HS-5 (cell line): ENCODE measurements at places on chromosomes 3 and 15.

DNA sequence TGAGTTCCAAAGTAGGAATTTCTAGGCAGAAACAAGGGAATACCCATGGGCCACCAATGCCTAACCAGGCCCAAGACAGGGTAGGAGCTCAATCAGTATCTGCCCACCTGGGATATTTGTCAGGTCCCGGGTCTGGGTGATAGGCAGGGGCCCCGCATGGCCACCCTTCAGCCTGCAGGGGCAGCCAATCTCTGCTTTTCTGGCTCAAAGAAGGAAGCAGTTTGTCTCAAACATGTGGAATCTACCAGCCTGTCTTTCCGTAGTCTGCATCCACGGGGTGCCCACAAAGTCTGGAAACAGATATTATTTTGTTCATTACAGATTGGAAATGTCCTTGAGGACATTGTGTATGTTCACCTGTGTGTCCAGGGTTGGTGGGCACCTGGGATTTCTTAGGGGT, 56.2 kb downstream of the CEMIP start:
- DNase-seq = no peak

DNA sequence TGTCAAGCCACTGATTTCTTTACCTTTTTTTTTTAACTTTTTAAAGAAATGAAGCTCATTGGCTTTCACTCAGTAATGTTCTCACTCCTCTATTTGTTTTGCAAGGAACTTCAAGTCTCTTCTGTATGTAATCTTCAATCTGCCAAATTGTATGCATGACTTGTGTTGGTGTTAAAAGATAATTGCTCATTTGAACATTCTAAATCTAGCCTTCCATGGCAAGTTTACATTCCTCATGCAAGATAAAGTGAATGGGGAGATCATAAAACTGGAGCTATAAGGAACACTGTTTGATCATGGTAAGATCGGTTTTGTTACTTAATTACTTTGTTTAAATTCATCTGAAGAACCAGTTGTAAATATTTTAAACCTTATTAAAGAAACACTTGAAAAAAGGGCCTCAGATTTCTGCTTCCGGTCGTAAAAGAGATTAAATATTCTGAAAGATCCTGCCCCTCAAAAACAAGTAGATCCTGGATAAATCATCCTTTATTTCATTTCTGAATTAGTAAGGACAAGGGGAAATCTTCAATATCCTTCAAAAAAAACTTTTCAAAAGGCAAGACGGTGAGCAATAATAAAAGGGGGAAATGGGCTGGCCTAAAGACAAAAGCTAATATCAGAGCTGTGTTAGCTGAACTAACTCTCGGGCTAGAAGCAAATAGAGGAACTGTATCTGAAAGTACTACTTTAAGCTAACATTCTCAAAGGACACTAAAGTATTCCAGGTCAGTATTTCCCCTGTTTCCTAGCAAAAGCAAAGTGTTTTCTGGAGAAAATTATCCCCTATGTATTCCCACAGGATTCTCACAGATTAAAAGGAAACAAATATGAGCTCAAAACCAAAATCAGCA, 107.0 kb upstream of the ATP11B start:
- DNase-seq = no peak

DNA sequence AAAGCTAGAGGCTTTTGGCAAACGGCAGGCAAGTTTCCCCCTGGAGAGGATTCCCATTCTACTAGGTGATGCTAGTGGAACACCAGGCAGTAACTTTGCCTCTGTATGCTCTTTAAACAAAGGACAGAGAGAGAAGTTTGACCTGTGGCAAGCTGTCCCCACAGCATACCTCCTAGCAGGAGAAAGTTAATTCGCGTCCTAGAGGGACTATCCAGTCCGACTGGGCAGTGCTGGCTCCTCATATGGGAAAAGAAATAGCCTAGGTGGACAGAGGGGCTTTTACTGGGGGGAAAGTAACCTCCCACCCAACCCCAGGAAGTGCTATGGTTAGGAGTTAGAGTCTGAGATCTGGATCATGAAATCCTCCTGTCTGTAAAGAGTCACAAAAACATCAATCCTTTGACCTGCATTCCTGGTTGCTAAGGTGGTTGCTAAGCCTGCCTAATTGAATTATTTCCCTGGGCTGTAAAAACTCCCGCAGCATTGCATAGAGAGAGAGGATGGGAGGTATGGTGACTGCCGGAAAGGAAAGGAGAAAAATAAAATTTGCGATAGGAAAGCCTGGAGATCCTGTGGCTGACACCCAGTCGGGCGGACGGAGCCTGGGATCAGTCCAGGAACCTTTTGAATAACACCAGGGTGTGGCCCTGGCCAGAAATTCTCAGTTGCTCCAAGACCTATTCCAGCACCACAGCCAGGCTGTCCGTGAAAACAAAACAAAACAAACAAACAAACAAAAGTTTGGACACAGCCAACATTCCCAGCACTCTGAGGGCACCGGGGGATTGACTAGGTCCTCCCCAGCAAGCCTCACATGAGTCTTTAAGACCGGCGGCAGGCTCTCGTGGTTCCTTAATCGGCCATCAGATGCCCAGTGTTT, 67.7 kb upstream of the ATP11B start:
- DNase-seq = no peak

DNA sequence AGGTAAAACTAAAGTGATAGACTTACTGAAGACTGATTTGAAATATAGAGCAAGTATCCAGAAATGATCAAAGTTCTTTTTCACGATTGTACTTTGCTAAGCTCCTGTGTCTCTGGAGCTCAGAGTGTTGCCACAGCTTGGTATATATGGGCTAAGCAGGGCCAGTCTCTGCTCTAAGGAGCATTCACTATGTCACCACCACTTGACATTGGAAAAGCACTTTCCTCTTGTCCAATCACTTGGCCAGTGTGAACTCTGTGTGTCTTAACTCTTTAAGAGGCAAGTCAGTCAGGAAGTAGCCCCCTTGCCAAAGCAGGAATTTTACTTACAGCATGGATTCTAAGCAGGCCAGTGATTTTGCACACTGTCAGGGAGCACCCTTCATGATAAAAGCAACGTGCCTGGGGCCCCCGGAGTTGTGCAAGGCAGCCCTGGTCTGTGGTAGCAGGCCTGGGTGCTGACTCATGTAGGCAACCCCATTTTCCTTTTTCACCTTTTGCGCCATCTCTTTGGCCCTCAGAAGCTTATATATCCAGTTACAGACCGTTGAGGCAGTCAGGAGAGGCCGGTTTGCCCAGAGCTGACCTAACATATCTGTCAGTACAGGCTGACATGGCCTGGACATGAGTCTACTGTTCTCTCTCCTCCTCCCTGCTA, 73.0 kb downstream of the HCN4 start:
- DNase-seq = no peak

- DNase-seq = no peak
Measured at GRCh38 chr3:184466413-184466960, 86.6 kb downstream of the CHRD start.

- no peak for DNase-seq
Measured at GRCh38 chr3:43932921-43933320, 242.2 kb downstream of the ABHD5 start.

GRCh38 chr15:52016316-52016715, 2.7 kb upstream of the MAPK6 start:
- no peak for DNase-seq

- DNase-seq = no peak
Measured at GRCh38 chr15:83665480-83665879, 11.6 kb downstream of the ADAMTSL3 start.

GRCh38 chr15:32834156-32834555, 116.4 kb downstream of the GREM1 start:
- no peak for DNase-seq

GRCh38 chr3:141530415-141530768, 43.6 kb downstream of the RASA2 start:
- DNase-seq = peak; percentile 43

DNA sequence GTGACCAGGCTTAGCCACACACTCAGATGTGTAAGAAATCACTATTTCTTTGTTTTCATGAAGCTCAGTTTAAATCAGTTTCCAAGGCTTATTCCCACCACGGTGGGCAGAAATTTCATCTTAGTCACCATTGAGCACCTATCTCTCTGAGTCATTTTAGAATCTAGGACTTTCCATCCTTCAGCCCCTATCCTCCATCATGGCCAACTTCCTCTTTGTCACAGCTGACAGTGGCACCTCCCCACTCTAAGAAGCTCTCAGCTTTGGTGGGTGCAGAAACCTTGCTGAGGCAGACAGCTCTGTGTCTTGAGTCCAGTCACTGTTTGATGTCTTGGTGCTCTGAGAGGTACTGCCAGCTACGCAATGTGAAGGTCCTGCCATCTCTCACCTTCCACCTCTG, 32.9 kb downstream of the SNTN start:
- no peak for DNase-seq

GRCh38 chr3:13556917-13557316, 8.0 kb downstream of the FBLN2 start:
- DNase-seq = no peak

- no peak for DNase-seq
Measured at GRCh38 chr3:58034738-58035523, 26.7 kb downstream of the FLNB start.

GRCh38 chr15:61449186-61449702, 220.1 kb upstream of the RORA start:
- no peak for DNase-seq

DNA sequence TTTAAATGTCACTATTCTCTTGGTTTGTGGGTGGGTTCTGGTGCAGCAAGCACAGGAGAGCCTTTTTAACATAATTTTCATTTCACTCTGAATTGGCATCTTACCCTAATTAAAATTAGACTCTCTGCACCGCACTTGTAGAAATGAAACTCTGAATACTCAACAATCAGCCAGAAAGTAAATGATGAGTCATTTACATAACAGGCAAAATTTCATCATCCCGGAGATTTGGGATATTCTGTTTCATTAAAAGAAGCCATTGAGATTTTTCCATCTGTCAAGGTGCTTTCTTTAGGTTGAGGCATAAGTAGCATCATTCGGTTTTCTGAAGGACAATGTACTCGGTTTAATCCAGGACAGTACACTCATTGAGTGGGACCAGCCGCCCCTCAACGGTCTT, 111.0 kb downstream of the RFTN1 start:
- no peak for DNase-seq

DNA sequence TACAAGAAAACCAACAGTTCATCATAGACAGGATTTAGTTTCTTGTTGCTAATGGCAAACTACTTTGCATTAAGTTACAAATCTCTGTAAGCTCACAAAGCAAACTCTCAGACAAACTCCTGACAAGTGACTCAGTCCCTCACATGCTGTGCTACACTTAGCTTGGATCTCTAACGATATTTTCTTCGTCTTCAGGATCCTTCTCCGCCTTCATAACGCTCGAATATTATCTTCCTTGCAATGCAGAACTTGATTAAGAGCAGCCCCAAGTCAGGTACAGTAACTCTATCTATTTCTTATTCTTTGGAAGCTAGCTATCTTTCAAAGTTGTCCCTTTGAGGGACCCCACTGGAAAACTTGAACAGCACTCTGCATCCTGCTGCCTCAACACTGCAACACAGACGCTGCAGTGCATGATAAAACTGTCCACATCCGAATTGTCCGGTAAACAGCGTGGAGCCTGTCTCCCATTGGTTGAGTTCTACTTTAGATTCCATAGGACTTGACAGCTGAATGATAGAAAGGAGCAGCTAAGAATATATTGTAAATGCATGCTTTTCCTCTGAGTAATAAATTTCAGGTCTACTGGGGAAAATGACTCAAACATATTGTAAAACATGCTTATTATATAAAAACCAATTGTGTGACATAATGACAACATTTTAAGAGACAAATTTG, 61.3 kb downstream of the UACA start:
- DNase-seq = peak; percentile 69
